ENCODE measurements at places on chromosomes 1 and 21.

DNA sequence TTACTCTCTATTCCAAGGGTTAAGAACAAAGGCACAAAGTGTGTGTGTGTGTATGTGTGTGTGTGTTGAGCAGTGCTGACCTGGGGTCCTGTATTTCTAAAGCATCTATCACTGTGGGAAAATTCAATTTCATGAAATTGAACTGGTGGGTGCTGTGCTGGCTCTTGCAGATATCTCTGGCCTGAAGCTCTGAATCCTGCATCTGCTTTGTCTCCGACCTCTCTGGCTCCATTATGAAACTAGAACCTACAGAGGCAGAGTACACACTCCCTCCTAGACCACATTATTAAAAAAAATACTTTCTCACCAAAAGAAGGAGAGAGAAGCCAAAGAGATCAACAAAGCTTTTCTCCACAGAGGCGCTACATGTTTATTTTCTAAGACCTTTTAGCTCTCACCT, 88.4 kb upstream of the PDE4B start:
- no peak for DNase-seq

DNA sequence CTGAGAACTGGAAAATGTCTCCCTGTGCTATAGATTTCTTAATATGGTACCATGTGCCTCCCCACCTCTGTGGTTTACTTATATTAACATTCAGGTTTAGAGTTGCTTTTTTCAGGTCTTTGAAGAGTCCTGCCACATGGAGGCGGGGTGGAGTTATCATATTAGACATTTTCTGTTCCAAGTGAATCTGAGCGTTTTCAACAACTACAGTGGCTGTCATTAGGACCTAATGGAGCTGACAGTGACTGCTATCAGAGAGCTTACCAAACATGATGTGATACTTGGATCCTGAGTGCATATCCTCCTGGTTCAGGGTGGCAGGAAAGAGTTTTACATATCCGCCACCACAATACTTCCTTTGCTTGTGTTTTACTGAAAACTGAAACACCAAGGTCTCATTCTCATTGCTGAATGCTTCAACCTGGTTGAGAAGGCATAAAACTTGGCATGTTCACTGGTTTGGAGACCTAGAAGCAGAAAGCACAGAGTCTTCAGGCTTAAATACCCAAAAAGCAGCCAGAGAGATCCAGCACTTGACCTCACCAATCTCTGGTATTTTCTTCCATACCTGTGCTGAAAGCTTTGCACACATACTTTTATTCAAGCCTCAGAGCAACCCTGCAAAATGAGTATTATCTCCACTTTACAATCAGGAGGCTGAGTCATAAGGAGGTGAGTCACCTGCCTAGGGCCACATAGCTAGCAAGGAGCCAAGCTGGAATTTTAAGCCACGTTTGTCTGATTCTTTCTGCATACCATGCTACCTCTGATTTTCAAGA, 47.4 kb upstream of the OSBPL9 start:
- DNase-seq = peak; percentile 22

- no peak for DNase-seq
These were observed 603.3 kb downstream of the PTPRC start for GRCh38 chr1:199242147-199242546.

DNA sequence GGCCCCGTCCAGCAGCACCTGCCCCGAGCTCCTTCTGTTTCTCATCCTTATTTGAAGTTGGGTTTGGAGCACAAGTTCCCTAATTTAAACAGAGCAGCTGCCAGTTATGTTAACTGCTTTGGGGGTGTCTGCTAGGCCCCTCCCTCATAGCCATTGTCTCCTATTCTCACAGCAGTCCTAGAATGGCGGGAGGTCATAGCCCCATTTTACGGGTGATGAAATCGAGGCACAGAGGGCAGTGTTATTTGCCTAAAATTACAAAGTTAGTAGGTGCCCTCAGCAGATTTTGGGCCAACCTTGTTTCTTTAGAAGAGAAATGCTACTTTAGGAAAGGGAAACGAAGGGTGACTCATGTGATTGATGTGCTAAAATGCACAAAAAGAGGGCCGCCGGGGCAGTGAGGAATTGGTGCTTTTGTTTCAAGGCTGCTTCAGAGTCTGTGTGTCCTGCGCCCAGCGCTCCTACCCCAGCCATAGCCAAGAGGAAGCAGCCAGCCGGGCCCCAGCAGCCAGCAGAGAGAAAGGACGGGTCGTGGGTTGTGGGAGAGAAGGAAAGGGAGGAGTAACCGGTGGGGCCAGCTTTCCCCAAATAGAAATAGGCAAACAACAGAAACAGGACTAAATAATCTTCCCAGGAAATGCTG, 13.0 kb downstream of the VANGL1 start:
- DNase-seq = no peak

DNA sequence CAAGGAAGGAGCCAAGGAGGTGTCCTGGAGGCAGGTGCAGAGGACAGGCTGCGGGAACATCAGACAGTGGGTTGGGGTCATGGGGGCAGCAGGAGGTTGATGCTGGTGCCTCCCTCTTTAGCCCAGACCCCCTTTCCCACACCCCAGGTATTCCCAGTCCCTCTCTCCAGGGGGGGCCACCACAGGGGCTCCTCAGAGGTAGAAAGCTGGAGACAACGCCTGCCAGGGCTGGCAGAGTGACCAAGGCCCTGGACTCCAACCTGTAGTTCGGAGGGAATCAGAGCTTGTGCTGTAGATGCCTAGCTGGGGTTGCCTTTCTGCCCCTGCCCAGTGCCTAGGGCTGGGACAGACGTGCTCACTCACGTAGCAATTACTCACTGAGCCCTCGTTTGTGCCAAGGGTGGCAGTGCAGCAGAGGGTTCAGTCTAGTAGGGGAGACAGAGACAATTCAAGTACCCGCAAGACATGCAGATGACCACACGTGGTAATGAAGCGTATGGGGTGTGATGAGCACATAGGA, 148.2 kb downstream of the PTPRU start:
- DNase-seq = no peak

DNA sequence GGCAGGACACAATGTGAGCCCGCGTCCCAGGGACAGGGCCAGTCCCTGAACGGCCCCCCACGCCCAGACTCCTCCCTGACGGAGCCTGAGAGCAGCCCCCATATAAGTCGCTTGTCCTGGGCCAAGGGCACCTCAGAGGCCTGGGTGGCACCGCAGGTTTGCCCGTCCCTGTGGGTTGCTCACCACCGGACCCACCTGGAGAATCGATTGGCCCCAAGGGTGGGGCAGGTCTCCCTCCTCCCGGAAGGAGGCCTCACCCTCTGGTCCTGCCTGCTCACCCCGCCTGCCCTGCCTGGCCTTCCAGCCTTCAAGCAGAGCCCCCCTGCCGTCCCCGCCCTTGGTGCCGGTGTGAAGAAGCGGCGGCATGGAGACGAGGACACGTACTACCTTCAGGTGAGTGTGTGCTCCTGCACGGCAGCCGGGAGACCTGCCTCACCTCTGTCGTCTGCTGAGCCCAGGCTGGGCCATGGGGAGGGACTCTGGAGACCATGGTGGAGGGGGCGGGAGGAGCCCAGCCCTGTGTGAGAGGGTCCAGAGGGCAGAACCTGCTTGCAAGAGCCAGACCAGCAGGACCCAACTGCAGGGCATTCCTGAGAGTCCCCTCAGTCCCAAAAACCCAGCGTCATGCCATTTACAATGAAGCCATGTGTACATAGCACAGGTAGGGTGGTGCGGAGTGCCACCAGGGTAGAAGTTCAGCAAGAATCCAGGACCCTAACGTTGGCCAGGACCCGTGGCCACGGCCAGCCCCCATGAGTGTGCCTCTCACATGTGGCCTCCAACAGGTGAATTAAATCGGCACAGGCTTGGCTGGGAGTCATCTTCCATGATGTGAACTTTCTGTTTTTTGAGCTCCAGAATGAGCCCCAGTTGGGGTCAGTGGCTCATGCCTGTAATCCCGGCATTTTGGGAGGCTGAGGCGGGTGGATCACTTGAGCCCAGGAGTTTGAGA, 24.1 kb upstream of the CCDC27 start:
- no peak for DNase-seq

DNA sequence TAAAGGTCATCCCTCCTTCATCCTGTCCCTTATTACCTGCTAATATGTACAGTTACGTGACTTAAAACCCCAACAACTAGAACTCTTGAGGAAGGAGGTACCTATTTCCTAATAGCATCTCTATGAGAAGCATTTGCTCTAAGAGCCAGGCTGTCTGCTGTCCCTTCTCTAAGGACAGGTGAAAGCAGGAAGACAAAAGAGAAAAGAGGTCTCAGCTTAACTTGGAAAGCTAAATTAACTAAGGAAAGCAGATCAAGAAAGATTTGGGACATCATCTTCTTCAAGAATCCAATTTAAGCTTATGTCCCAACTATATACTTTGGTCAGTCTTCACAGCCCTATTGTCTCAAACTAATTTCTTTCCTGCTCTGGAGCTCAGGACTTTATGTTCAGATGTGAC, 2.9 kb downstream of the EGLN1 start:
- no peak for DNase-seq

DNA sequence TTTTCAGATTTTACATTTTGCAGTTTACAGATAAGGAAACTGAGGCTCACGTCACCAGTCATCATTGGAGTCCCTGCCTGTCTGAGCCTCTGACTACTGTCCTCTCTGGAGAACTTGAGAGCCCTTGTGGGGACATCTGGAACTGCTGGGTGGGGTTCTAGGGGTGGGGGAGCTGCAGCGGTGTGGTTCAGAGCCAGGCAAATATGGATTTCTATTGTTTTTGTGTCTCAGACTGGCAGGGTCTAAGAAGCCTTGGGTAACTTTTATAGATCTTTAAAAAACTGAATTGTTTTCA, 46.9 kb downstream of the IER5 start:
- no peak for DNase-seq

DNA sequence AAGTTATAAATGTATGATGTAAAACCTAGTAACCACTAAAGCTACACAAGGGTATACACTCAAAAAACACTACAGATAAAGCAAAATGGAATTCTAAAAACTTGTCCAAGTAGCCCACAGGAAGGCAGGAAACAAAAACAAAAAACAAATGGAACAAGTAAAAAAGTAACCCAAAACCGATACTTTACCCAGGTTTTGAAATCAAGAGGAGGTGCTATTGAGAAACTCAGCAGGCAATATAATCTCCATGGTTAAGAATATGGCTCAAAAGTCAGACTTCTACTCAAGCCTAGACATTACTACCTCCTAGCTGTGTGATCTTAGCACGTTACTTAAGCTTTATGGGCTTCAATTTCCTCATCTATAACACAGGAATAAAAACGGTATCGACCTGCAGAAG, 13.3 kb downstream of the RBBP5 start:
- DNase-seq = no peak

- no peak for DNase-seq
These were observed 31.0 kb upstream of the POU3F1 start for GRCh38 chr1:38077523-38078147.

DNA sequence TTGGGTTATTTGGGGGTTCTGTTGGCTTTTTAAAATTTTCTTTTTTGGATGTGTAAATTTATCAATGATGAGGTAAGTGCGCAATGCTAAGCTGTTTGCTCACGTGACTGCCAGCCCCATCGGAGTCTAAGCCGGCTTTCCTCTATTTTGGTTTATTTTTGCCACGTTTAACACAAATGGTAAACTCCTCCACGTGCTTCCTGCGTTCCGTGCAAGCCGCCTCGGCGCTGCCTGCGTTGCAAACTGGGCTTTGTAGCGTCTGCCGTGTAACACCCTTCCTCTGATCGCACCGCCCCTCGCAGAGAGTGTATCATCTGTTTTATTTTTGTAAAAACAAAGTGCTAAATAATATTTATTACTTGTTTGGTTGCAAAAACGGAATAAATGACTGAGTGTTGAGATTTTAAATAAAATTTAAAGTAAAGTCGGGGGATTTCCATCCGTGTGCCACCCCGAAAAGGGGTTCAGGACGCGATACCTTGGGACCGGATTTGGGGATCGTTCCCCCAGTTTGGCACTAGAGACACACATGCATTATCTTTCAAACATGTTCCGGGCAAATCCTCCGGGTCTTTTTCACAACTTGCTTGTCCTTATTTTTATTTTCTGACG, 3.1 kb downstream of the OLIG2 start:
- DNase-seq = no peak

DNA sequence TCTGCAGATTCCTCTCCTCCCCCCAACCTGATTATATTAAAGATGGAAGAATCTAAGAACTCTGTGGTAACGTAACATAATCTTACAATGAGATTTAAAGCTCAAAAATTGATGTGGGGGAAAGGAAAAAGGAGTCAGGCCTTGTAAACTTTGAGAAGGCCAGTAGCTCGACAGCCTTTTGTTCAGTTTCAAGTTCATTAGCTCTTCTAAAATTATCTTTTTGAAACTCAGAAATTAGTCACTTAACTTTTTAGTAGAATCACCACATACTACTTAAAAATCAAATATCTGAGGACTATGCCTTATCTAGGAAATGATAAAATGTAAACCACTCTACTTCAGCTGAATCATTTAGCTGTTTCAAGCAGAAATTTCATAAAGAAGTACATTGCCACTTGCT, 996.2 kb downstream of the AMY1C start:
- DNase-seq = no peak

DNA sequence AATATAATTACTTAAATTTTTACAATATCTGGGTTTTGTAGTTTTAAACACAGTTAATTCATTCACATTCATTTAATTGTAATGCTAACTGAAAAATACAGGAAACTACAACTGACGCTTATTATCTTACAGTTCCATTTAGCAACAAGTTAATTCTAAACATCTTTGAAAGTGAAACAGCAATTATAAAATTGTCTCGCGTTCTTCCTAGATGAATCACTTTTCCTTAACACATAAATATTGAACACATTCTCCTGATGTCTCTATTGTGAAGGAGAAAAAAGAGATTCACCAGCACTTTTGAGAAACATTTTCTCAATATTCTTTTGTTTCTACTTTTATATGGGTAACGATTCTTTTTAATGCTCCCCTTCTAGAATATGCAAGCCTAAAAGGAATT, 6.4 kb downstream of the PTGFR start:
- no peak for DNase-seq

- DNase-seq = no peak
These were observed 325.8 kb downstream of the MATN1 start for GRCh38 chr1:30397576-30397975.

DNA sequence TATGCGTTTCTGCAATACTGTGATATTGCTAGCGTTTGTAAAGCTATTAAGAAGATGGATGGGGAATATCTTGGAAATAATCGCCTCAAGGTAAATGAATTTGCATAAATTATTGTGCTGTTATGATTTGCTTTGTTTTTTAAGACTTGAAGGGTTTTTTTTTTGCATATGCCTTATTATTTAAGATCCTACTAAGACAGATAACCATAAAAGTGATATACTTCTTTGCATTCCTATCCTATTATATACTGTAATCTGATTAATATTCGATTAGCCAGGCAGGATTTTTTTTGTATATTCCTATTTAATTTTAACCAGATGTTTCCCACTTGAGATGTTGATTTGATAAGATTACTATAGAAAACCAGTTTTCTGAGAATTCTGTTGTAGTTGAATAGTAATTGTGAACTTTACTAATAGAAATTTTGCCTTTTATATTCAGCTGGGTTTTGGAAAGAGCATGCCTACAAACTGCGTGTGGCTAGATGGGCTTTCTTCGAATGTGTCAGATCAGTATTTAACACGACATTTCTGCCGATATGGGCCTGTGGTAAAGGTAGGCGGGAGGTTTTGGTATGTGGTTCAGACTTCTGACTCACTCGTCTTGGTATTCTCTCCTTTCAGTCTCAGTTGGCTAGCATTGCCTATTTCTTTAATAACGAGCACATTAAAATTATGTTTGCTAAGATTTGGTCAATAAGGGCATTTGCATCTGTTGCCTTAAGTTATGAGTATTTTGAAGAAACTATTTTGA, 56.8 kb downstream of the ZBTB17 start:
- peak; percentile 56 for DNase-seq

Measured in activated T-helper 2 cell treated with anti-CD3 and anti-CD28 coated beads, Interferon-gamma antibody, Interleukin-2, Interleukin-4, amounts not matched to agents 10 μg/mL and 5 μg/mL and 100 μg/mL, durations not matched to agents 14 hours and 24 hours and 36 hours (primary cell).